Kidney epithelial cell (primary cell): ENCODE measurements at places on chromosomes 2 and 18. TPM values are rescaled to one million over a fixed set of nuclear protein-coding genes. Genes with fewer than 3 reads are reported as not detected.

The REG1B gene
- not detected in 2 replicates for total RNA-seq

The ELP2 gene
- total RNA-seq = 60.7 and 63.9 TPM in 2 replicates

DNA sequence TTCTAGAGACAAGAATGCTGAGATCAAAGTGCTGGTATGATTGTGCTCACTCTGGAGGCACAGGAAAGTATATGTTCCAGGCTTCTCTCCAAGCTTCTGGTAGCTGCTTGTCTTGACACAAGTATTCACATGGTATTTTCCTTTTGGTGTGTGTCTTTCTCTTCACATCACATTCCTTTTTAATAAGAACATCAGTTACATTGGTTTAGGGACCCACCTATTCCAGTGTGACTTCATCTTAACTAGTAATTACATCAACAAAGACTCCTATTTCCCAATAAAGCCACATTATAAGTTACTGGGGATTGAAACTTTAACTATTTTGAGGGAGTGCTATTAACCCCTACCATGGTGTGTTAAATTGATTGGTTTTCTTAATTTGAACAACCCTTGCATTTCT lies 119.1 kb downstream of the FSIP2 start:
- peak; percentile 35 for DNase-seq

DNA sequence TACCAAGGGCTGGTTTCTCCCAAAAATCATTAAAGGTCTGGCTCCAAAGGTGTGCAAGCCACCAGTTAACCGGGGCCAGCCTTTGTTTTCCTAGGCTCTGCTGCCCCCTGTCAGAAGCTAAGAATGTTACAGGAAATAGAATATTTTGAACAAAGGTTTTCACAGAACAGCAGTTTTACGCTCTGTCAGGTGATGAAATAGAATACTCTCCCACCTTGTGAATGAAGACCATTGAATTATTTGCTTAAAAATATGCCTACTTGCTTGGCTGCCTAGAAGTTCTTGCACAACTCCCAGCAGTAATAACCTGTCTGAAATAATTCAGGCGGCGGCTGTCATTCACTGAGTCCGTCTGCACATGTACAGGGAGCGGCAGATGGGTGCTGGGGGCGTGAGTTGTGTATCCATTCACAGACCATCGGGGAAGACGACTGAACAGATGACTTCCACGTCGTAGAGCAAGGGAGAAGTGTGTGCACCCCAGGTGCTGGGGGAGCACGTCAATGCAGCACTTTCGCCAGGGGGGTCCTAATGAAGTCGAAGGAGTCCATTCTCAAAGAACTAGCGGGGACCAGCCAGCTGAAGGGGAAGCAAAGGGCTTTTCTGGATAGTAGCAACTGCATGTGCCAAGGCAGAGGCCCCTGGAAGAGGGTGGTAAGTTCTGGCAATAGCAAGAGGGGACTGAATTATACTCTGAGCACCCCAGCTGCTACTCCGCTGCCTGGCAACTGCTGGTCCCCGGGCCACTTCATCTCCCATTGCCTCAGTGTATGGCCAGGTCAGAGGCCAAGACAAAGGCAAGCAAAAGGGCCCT lies 56.1 kb downstream of the SF3B1 start:
- DNase-seq = no peak

- no peak for DNase-seq
Measured at GRCh38 chr2:221822416-221822815, 250.3 kb upstream of the EPHA4 start.

The TMEM185B gene
- 43.1 and 45.2 TPM in 2 replicates for total RNA-seq

DNA sequence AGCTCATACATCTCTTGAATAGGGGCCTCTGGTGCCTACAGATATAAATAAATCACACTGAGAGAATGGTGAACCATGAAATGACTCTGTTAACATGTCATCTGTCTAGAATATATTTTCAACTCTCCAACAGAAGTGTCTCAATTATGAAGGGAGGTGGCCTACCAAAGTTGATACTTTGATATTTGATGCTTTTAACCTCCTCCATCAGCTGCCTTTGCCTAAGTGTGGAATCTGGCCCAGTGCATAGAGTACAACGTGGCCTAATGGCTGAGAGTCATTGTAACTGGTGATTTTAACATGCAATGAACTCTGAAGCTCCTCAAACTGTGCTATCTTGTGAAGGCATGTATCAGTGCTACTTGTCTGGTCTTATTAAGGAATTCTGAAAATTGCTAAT lies 93.4 kb downstream of the MYO3B start:
- no peak for DNase-seq

GRCh38 chr2:238525990-238526389 lies 99.3 kb downstream of the ASB1 start:
- no peak for DNase-seq

DNA sequence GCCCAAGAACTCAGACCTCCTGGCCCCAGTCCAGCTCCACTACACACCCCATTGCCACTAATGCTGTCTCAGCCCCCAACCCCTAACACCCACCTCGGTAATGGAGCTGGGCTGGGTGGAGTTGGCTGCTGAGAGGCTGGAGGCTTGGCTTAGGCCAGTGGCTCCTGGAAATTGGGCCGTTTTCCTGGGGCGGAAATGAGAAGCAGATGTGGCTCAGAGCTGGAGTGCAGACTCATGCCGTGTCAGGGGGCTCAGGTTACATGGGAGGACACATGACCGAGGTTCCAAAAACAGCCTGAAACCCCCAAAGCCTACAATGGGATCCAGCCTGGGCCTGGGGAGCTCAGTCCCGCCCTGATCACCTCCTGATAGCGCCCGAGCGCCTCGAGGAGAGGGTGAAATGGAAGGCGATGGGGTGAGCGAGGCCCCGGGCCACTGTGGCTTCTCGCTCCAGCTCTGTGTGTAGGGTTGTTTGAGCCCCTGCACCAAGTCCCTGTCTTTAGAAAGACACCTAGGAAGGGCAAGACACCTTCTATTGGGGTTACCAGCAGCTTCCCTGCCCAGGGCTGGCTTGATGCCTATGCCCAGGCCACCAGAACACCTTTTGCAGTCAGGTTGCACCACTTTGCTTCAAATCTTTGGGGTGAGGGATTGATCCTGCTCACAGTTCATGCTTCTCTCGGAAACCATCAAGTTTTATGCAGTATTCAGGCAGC lies 175.7 kb upstream of the HAAO start:
- DNase-seq = no peak

DNA sequence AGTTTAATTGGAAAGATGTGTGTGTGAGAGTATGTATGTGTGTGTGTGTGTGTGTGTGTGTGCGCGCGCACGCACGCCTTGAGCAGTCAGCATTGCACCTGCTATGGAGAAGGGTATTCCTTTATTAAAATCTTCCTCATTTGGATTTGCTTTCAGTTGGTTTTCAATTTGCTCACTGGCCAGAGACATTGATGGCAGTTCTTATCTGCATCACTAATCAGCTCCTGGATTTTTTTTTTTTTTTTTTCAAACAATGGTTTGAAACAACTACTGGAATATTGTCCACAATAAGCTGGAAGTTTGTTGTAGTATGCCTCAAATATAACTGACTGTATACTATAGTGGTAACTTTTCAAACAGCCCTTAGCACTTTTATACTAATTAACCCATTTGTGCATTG lies 48.0 kb downstream of the FEZ2 start:
- DNase-seq = no peak

GRCh38 chr2:131076707-131077106 lies 16.6 kb downstream of the FAM168B start:
- no peak for DNase-seq

GRCh38 chr18:62389761-62390481 lies 64.8 kb downstream of the TNFRSF11A start:
- DNase-seq = no peak

The CASP10 gene
- 1.5 and 2.5 TPM in 2 replicates for total RNA-seq

DNA sequence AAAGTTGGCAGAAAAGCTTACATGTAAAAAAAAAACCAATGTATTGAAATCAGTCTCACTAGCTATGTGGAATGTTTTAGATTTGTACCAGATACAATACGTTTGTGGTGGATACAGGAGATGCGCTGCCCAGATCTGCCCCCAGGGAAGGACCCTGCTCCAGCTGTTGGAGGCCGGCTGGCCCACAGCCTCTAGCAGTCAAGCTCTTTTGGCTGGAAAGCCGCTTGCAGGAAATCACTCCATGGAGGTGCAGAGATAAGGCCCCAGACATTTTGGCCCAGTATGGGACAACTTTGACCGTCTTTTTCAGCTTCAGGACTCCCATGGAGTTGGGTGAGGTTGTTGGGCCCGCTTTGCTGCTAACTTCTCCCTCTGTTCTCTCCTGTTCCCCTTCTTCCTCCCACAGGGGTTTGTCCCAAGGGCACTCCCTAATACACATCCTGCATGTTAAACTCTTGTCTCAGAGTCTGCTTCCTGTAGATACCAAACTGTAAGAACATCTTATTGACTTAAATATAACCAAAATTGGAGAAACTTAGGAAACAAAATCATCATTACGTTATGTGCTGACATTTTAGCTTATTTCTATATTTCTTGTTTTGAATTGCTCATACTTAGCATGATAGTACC lies 1.7 kb upstream of the QPCT start:
- no peak for DNase-seq

DNA sequence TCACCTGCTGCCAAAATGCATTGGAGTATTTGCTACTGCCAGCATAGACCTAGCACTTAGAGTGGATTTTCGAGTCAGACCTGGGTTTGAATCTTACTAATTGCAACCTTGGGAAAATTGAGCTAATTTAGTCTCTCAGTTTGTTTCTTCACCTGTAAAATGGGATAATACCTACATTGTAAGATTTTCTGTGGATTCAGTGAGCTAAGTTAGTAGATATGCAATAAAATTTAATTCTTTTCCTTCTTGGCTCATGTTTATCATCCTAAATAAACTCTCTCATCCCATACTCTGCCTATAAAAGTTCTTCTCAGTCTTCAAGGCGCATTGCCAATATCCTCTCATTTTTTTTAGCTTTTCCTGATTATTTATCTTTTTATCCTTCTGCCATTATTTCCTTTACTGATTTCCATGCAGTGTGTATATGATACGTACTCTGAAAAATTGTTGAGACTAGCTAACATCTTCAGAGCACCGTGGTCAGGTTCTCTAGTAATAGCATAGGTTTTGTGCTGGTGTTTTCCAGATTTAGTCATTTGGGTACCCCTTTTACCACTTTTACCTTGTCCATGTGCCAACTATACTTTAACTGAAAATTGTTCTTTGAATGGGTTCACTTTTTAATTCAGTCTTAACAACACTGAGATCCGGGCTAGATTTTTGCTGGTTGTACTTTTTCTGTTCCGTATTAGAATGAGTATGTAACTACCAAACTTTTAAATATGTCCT lies 7.3 kb downstream of the CEP192 start:
- no peak for DNase-seq

DNA sequence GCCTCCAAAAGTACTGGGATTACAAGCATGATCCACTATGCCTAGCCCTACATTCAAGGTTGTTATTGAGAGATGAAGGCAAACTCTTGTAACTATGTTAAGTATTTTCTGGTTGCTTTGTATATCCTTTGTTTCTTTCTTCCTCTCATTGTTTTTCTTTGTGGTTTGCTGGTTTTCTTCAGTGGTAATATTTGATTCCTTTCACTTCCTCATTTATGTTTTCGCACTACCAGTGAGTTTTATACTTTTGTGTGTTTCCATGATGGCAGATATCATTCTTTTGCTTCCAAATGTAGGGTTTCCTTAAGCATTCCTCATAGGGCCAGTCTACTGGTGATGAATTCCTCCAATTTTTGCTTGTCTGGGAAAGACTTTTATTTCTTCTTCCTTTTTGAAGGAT lies 90.2 kb downstream of the NCK2 start:
- no peak for DNase-seq

DNA sequence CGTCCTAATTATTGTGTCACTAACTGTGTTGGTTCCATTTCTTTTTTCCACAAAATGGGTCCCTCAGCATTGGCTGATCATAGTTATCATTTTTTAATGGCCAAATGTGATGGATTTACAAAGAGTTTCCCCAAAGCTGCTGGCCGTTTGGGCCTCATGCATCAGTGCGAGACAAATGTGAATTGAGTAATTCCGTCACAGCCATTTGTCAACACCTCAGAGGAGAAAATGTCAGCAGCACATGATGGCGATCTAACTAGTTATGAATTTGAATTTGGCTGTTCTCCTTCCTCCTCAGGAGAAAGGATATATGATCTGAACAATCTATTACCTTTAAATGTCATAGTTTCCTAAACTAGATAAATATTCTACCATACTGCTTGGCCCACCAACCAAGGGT lies 54.9 kb upstream of the SP3 start:
- no peak for DNase-seq

- DNase-seq = peak; percentile 39
Measured at GRCh38 chr18:7417727-7418126, 149.4 kb upstream of the PTPRM start.

The GRP gene
- total RNA-seq = not detected in 2 replicates

The MAB21L4 gene
- 2.1 and 2.5 TPM in 2 replicates for total RNA-seq

GRCh38 chr2:128277961-128278681 lies 40.5 kb downstream of the HS6ST1 start:
- no peak for DNase-seq

- no peak for DNase-seq
Measured at GRCh38 chr2:147101941-147102790, 742.7 kb upstream of the ACVR2A start.

GRCh38 chr2:224650815-224651439 lies 65.2 kb downstream of the CCDC195 start:
- peak; percentile 14 for DNase-seq

GRCh38 chr2:122745603-122746002 lies 990.2 kb downstream of the TSN start:
- DNase-seq = no peak

- no peak for DNase-seq
Measured at GRCh38 chr2:120720231-120720630, 15.4 kb upstream of the GLI2 start.

- DNase-seq = peak; percentile 4
Measured at GRCh38 chr2:237026981-237027711, 58.5 kb upstream of the COPS8 start.

GRCh38 chr18:384897-385296 lies 115.6 kb downstream of the COLEC12 start:
- no peak for DNase-seq

- DNase-seq = peak; percentile 23
Measured at GRCh38 chr2:220192994-220193753, 565.7 kb downstream of the SLC4A3 start.

DNA sequence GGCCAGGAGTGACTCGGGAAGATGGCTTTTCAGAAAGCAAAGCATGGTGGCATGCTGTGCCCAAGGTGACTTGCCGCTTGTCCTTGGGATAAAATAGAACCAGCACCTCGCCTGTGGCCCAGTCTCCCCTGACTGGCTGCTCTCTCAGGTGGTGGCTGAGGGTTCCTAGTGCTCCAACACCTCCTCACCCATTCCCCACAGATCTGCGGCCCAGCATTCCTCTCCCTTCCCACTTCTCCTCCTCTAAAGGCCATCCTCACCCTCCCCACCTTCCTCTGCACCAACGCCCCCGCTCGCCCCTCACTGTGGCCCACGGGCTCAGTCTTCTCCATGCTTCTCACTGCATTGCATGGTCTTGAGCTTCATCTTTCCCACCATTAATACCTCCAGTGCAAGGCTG lies 132.4 kb downstream of the PXDN start:
- DNase-seq = no peak

- DNase-seq = no peak
Measured at GRCh38 chr18:25842665-25843064, 247.7 kb downstream of the SS18 start.

The PLB1 gene
- 0.25 and 0.82 TPM in 2 replicates for total RNA-seq
